Ascending aorta (tissue), 2 donors: ENCODE measurements at places on chromosomes 16 and 17.

DNA sequence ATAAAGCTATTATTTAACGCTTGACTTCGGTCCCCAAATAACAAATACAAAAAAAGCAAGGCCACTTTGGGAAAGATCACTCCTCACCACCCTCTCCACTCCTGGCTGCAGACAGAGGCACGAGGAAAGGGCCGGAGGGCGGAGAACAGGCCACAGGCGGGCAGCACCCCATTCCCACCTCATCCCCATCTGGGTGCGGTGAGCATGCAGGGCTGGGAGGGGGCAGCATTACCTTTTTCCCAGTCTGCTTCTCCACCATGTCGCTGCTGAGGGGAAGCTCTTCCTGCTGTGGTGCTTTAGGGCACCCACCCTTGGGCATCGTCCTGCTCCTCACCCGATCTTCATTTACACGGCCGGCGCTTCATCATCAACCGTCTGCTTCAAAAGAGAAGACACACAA lies 99.2 kb downstream of the ZNF778 start:
- DNase-seq = no peak

- no peak for DNase-seq
Observed at GRCh38 chr17:17141860-17142552, 64.1 kb downstream of the PLD6 start.

GRCh38 chr17:65514541-65514940 lies 46.9 kb downstream of the AXIN2 start:
- DNase-seq = peak; percentile 61

- no peak for DNase-seq
Observed at GRCh38 chr16:85767531-85767930, 16.6 kb upstream of the C16orf74 start.

DNA sequence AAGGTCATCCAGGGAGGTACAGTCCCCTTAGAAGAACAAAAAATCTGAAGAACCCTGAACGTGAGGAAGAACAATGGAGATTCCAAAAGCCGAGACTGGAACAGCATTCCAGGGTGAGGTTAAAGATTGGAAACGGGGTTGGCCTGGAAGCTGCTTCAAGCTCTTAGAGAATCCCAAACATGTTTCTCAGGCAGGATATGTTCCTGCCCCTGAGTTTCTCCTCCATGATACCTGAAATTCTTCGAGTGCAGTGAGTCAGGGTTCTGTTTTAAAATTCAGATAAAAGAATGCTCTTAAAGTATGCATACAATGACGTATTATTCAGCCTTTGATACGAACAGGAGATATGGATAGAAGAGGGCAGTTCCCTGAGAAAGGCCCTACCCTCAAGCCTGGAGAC lies 293.1 kb downstream of the HS3ST3B1 start:
- DNase-seq = no peak

DNA sequence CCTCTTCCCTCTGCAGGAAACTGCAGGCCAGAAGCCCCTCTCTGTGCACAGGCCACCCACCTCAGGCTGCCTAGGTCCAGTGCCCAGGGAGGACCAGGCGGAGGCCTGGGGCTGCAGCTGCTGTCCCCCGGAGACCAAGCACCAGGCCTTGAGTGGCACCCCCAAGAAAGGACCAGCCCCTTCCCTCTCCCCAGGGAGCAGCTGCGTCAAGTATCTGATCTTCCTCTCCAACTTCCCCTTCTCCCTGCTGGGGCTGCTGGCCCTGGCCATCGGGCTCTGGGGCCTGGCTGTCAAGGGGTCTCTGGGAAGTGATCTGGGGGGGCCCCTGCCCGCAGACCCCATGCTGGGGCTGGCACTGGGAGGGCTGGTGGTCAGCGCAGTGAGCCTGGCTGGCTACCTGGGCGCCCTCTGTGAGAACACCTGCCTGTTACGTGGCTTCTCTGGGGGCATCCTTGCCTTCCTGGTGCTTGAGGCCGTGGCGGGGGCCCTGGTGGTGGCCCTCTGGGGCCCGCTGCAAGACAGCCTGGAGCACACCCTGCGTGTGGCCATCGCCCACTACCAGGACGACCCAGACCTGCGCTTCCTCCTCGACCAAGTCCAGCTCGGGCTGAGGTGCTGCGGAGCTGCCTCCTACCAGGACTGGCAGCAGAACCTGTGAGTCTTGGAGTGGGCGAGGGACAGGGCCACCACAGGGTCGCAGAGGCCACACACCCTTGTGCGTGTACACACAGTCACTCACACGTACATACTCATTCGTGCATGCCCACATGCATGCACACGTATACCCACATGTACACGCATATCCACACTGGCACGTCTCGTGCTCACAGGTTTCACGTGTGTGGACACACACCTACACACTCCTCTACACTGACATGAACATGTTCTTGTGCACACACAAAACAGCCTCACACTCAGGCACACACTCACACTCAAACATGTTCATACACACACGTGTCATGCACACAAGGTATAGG lies 8.3 kb downstream of the TSPAN10 start:
- no peak for DNase-seq

DNA sequence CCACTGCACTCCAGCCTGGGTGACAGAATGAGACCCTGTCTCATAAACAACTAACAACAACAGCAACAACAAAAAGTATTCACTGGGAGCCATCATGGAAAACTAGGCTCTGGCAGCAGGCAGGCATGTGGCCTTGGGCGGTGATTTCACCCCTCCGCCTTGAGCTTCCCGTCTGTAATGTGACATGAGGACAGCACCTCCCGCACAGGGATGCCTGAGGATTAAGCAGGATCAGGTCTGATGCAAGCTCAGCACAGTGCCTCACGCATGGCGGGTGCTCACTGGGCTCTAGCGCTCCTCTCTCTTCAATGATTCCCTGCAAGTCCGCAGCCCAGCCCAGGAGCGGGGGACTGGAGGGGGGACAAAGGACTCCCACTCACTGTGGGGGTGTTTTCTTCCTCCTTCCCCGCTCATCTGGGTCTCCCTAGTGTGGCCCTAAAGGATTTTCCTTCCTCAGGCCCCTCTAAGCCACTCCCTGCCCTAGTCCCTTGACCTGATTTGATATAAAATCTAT lies 2.8 kb downstream of the PLCD3 start:
- peak; percentile 63 for DNase-seq

DNA sequence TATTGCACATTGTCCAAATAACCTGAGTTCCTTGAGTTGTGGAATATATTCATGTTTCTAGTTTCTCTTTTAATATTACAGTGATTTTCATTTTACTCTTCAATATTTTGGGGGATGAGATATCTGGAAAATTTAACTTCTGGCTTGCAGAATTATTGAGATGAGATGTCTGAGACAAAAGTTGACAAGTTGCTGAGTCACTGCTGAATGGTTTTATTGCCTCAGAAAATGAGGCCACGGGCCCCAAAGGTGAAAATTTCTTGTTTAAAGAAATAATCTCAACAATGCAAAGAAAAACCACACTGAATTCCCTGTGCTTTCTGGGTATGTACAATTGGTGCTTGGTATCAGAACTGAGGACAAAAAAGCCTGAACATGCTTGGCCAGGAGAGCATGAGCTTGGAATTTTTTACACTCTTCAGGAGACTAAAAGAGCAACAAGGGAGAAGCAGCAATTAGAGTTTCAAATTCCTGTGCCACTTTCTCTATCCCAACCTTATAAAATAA lies 129.2 kb upstream of the TOM1L1 start:
- DNase-seq = no peak

GRCh38 chr17:36505171-36505570 lies 18.7 kb downstream of the ZNHIT3 start:
- DNase-seq = no peak

DNA sequence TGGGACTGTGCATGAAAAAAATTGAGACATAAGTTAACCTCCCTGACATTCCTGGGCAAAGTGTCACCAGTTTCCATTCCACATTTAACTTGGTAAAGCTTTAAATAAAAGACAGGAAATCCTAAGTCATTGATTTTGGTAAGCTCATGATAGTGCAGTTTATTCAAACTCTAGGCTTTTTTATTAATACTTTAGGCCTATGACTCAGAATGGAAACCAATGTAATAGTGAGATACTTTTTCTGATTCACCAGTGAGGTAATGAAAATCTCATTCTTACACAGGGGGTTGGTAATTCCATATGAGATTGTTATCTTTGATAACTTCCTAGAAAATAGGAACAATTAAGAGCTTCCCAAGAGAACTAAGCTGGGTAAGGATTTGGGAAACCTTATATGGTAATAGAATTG lies 91.1 kb downstream of the NLK start:
- DNase-seq = no peak

- no peak for DNase-seq
Observed at GRCh38 chr16:23950898-23951297, 115.1 kb downstream of the PRKCB start.

- DNase-seq = peak; percentile 40
Observed at GRCh38 chr17:19330271-19330670, 32.3 kb downstream of the B9D1 start.

- DNase-seq = peak; percentile 87
Observed at GRCh38 chr16:1089822-1090619, 6.0 kb downstream of the C1QTNF8 start.

DNA sequence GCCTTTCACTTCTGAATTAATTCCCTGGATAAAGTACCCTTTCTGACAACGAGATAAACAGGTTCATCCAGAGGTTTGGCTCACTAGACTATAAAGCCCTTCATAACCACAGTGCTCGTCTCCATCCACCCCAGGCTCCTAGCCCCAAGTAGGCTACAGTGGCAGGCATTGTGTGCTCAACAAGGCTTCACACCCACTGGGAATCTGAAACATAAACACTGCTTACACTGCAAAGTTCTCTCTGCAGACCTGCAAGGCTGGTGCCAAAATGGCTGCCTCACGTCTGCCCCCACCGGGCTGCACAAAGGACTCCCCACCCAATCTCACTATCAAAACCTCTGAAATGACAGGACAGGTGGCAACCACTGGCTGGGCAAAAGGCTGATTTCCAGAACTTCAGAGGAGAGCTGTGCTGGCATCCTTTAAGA lies 5.1 kb upstream of the HLF start:
- no peak for DNase-seq

GRCh38 chr16:83117810-83118209 lies 491.0 kb downstream of the CDH13 start:
- no peak for DNase-seq

DNA sequence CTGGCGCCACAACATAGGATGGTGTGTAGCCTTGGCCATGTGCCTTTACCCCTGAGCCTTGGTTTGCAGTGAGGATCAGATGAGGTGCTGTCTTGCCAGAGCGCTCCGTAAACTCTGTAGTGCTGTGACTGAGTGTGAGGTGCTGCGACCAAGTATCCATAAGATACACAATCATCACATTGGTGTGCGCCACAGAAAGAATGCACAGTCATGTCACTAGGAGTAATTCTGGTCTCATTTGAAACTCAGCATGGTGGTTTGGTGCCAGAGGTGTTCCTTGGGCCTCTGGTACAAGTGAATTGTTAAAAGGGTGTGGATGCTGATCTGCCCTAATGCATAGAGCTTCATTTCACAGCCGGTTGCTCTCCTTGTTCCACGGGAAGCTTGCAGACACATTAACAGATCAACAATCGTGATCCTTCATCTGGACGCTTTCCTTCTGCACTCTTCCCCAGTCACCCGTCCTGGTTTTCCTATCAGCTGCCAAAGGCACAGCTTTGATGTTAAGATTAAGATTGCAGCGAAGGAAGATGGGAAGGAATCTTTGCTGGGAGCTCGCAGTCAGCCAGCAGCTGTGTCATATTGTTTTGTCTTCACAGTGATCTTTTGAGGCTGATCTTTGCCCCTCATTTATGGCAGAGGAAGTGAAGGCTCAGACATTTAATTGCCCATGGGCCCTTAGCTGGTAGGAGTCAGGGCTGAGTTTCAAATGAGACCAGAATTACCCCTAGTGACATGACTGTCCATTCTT lies 79.1 kb downstream of the KSR1 start:
- no peak for DNase-seq

GRCh38 chr17:10648956-10649355 lies 8.2 kb downstream of the MYH3 start:
- DNase-seq = no peak

DNA sequence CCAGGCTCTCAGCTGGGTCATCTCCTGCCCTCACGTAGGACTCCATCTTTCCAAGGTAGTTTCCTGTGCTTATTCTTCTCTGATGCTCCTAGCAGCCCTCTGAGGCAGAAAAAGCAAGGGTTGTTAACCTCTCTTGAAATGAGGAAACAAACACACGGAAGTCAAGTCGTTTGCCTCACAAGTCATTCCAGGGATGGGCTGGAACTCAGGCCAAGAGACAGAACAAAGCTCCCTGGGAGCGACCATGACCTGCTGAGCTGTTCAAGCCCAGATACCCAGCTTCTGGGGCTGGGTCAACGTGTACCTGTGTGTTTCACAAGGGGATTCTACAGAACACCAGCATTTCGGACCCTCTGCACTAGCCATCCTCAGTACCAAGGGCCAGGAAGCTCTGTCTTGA lies 28.1 kb downstream of the SRL start:
- DNase-seq = no peak

GRCh38 chr16:11370084-11370931 lies 25.0 kb downstream of the RMI2 start:
- no peak for DNase-seq

- DNase-seq = no peak
Observed at GRCh38 chr16:81774348-81774747, 4.7 kb upstream of the PLCG2 start.

DNA sequence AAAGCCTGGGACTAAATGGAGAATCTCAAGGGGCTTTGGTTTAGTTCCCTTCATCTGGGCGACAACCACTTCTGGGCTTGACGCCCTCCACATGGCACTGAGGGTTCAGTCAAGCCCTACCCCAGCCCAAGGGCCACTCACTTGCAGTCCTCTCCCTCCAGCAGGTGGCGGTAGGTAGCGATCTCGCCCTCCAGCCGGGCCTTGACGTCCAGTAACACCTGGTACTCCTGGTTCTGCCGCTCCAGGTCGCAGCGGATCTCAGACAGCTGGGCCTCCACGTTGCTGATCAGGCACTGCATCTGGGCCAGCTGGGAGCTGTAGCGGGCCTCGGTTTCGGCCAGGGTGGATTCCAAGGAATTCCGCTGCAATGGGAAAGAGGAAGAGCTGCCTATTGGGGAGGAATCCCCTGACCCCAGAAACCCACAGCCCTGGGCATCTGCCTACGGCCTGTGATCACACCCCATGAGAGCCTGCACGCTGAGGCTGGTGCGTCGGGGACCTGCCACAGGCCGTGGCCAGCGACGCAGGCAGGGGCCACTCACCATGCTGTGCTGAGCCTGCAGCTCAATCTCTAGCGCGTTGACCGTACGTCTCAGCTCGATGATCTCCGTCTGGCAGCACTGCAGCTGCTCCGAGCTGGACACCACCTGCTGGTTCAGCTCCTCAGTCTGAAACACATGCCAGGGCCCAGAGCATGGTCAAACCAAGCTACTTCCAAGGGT lies 2.7 kb downstream of the KRT36 start:
- DNase-seq = no peak

DNA sequence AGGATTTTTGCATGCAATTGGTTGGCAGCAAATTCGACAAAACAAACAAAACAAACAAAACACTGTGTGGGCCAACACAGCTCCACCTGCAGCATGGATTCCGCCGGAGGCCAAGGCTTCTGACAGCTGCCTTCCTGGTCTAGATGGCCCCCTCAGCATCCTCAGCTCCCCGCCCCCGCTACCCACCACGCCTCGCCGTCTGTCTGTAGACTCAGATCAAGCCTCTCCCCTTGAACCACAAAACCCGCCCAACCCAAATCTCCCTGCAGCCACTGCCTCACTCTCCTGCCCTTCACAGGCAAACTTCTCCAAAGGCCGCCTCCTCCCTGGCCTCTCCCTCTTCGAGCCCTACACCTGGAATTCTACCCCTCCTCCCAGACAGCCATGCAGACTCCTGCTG lies 57.9 kb downstream of the RTN4RL1 start:
- DNase-seq = no peak

- no peak for DNase-seq
Observed at GRCh38 chr17:4850246-4850645, 17.1 kb downstream of the MINK1 start.

- DNase-seq = no peak
Observed at GRCh38 chr17:81928544-81929252, 1.2 kb upstream of the MAFG start.

- DNase-seq = no peak
Observed at GRCh38 chr16:63976345-63976744, 1145.5 kb downstream of the CDH11 start.
